ENCODE measurements at places on chromosomes 13 and 19.

GRCh38 chr19:49155005-49155819 is at the start of gene HRC:
HRC (minus strand) TSS chr19:49155396; CDS start chr19:49155237, 159 bp downstream.
- peaks cover 16% of the 10 kb centered on the region for H3K4me1 ChIP-seq
- no peak within 1 kb of the TSS for H3K4me3 ChIP-seq
- H3K27ac ChIP-seq: no peak within 1 kb of the TSS
- no peak for DNase-seq
- peaks cover 5% of the 10 kb centered on the region for H3K36me3 ChIP-seq

DNA sequence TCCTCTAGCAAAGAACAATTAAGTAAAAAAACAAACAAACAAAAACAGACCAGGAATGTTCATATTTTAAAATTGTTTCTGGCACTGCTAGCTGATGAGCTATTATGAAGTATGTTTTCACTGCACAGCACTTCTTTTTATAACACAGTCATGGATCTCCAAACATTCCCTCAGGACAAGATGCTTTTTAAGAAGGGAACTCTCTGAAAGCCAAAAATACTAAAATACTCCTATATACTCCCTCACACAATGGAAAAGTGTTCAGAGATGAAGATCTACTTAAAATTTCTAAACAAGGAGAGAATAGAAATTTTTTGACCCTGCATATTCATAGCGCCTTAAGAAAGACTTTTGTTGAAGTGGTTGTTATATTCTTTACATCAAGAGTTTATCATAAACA is 926.8 kb downstream of the DIAPH3 start:
- no peaks in the 10 kb centered on the region for H3K27me3 ChIP-seq
- H3K27ac ChIP-seq: no peak overlapping the region
- H3K4me1 ChIP-seq: no peaks in the 10 kb centered on the region
- H3K36me3 ChIP-seq: no peaks in the 10 kb centered on the region
- DNase-seq: no peak

- no peaks in the 10 kb centered on the region for H3K36me3 ChIP-seq
- no peak for DNase-seq
- H3K27me3 ChIP-seq: no peaks in the 10 kb centered on the region
- peak overlapping the region; percentile 84 for H3K27ac ChIP-seq
- H3K4me1 ChIP-seq: peaks cover 7% of the 10 kb centered on the region
Observed at GRCh38 chr13:102774214-102774568, 605 bp upstream of the TEX30 start.

DNA sequence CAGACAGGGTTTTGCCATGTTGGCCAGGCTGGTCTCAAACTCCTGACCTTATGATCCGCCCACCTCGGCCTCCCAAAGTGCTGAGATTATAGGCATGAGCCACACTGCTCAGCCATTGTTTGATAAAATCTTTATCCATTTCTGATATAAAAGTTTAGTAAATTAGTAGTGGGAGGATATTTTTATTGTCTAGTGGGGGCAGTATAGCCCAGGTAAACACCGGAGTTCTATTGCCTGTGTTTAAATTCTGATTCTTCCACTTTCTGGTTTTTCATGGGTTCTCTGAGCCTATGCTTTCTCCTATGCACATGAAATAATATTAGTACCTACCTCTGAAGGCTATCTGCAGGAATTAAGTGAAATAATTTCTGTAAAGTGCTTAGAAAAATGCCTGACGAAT is 20.1 kb upstream of the ARHGEF18 start:
- no peak for DNase-seq
- no peaks in the 10 kb centered on the region for H3K27me3 ChIP-seq
- no peak overlapping the region for H3K27ac ChIP-seq
- H3K4me3 ChIP-seq: no peak overlapping the region

- no peak overlapping the region for H3K4me3 ChIP-seq
- no peaks in the 10 kb centered on the region for H3K27me3 ChIP-seq
- no peak for DNase-seq
- H3K27ac ChIP-seq: peak overlapping the region; percentile 55
- H3K36me3 ChIP-seq: peaks cover 8% of the 10 kb centered on the region
- peaks cover 62% of the 10 kb centered on the region for H3K4me1 ChIP-seq
Observed at GRCh38 chr13:27149702-27150101, 21.9 kb downstream of the USP12 start.

- H3K27ac ChIP-seq: no peak overlapping the region
- DNase-seq: no peak
- no peaks in the 10 kb centered on the region for H3K4me1 ChIP-seq
- peaks cover 60% of the 10 kb centered on the region for H3K36me3 ChIP-seq
- H3K4me3 ChIP-seq: no peak overlapping the region
- no peaks in the 10 kb centered on the region for H3K27me3 ChIP-seq
Observed at GRCh38 chr13:42925626-42926025, 66.4 kb downstream of the EPSTI1 start.

GRCh38 chr19:6800991-6801484 is 28.5 kb downstream of the VAV1 start:
- H3K27me3 ChIP-seq: no peaks in the 10 kb centered on the region
- peaks cover 48% of the 10 kb centered on the region for H3K4me1 ChIP-seq
- DNase-seq: no peak
- H3K4me3 ChIP-seq: peak overlapping the region; percentile 85

- H3K4me1 ChIP-seq: no peaks in the 10 kb centered on the region
- H3K4me3 ChIP-seq: no peak overlapping the region
- DNase-seq: no peak
- H3K36me3 ChIP-seq: no peaks in the 10 kb centered on the region
- no peak overlapping the region for H3K27ac ChIP-seq
- H3K27me3 ChIP-seq: no peaks in the 10 kb centered on the region
Observed at GRCh38 chr13:34345258-34345965, 527.5 kb downstream of the RFC3 start.

DNA sequence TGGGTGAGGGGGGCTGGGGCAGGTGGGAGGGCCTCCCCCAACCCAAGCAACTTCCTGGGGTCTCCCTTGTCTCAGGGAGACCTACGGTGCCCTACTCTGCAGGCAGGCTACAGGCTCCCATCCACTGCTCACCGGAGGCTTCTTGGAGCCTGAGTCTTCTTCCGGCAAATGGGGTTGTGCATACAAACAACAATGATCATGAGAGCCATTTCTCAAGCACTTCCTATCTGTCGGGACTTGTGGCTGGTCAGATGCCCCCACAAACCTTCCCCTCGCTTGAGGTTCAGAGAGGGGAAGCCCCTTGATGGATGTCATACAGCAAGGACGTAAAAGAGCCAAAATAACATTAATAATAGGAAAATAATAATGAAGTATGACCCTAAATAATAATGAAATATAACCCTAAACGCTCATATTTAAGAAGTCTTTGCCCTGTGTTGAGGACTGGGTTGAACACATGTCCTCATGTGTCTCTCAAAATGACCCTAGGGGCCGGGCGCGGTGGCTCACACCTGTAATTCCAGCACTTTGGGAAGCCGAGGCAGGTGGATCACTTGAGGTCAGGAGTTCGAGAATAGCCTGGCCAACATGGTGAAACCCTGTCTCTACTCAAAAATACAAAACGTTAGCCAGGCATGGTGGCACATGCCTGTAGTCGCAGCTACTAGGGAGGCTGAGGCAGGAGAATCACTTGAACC is 727 bp downstream of the CD37 start:
- H3K27me3 ChIP-seq: no peaks in the 10 kb centered on the region
- no peak for DNase-seq
- peaks cover 41% of the 10 kb centered on the region for H3K36me3 ChIP-seq
- H3K27ac ChIP-seq: peak overlapping the region; percentile 98
- H3K4me3 ChIP-seq: peak overlapping the region; percentile 96

- H3K4me3 ChIP-seq: no peak overlapping the region
- no peak overlapping the region for H3K27ac ChIP-seq
- no peak for DNase-seq
- peaks cover 22% of the 10 kb centered on the region for H3K27me3 ChIP-seq
- peaks cover 6% of the 10 kb centered on the region for H3K36me3 ChIP-seq
Observed at GRCh38 chr19:3482507-3483225, 575 bp downstream of the SMIM44 start.

GRCh38 chr13:46131705-46132104 is 26.9 kb upstream of the CPB2 start:
- peaks cover 55% of the 10 kb centered on the region for H3K36me3 ChIP-seq
- no peak overlapping the region for H3K4me3 ChIP-seq
- no peaks in the 10 kb centered on the region for H3K27me3 ChIP-seq

GRCh38 chr13:113046883-113047244 is 58.7 kb upstream of the F7 start:
- peaks cover 2% of the 10 kb centered on the region for H3K36me3 ChIP-seq
- no peaks in the 10 kb centered on the region for H3K4me1 ChIP-seq
- H3K27ac ChIP-seq: no peak overlapping the region

DNA sequence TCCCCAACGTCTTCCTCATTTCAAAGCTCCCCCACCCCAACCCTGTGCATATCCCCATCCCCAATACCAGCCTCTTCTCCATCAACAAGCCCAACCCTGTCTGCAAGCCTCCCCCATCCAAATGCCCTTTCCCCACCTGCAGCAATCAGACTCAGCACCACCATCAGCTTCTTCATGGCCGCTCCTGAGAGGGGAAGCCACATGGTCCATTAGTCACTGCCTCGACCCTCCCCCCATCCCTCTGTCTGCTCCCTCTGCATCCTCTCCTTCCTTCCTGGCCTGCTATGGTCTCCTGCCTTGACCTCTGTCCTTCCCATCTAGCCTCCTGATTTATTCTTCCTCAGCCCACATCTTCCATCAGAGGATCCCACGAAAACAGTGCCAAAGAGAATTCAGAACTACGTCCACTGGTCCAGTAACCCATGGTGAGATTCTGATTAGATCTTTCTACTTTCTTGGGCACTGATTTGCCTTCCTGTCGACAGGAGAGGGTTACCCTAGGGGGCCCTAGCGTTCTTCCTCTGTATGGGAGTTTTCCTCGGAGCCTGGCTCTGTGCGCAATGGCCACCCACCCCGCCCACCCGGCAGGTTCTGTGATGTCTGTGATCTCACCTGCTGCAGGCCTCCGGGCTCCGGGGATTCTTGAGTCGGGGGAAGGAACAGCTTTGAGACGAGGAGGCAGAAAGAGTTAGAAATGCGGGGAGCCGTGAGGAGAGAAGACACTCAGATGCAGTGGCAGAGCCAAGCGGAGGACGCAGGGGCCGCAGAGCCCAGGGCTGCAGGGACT is 1.3 kb downstream of the KLK6 start:
- H3K4me3 ChIP-seq: no peak overlapping the region
- no peak for DNase-seq
- H3K27ac ChIP-seq: no peak overlapping the region
- H3K36me3 ChIP-seq: peaks cover 6% of the 10 kb centered on the region

DNA sequence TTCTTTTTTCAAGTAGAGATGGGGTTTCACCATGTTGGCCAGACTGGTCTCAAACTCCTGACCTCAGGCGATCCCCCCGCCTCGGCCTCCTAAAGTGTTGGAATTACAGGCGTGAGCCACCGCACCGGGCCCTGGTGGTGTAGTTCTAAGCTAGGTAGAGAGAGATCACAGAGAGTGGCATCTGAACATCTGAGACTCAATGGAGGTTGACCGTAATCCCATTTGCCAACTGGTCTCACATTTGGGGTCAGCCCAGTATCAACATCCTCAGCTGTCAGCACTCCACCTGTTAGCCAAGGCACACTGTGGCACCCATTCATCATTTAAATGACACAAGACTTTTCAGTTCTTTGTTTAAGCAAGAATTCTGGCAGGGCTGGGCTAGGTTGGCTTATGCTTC is 8.1 kb downstream of the SELENOW start:
- H3K4me3 ChIP-seq: no peak overlapping the region
- H3K27ac ChIP-seq: no peak overlapping the region
- H3K4me1 ChIP-seq: peaks cover 4% of the 10 kb centered on the region
- H3K36me3 ChIP-seq: peaks cover 12% of the 10 kb centered on the region

- peak overlapping the region; percentile 91 for H3K27ac ChIP-seq
- H3K4me3 ChIP-seq: peak overlapping the region; percentile 92
- no peak for DNase-seq
- H3K4me1 ChIP-seq: peaks cover 26% of the 10 kb centered on the region
Observed at GRCh38 chr19:56142087-56142787, 1.1 kb downstream of the ZNF444 start.

DNA sequence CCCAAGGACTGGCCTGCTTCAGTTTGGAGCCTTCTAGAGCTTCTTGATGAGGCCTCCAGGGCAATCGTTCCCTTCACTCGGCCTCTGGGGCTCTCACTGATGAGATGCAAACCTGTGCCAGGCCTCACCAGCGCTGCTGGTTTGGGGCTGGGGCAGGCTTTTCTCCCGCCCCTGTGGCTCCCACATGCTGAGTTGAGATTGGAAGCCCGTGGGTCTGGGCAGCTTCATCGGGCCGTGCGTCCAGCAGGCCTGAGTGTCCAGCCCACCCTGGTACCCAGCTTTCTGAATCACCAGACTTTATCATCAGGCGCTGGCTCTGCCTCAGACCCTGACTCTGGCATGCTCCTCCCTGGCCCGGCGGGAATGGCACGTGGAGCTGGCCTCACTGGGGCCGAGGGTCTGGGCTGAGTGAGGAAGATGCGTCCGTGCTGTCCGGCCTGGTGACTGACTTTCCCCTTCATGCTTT is 4.3 kb downstream of the CALM3 start:
- H3K4me3 ChIP-seq: no peak overlapping the region
- no peaks in the 10 kb centered on the region for H3K27me3 ChIP-seq
- H3K4me1 ChIP-seq: peaks cover 19% of the 10 kb centered on the region
- no peak for DNase-seq
- no peak overlapping the region for H3K27ac ChIP-seq

DNA sequence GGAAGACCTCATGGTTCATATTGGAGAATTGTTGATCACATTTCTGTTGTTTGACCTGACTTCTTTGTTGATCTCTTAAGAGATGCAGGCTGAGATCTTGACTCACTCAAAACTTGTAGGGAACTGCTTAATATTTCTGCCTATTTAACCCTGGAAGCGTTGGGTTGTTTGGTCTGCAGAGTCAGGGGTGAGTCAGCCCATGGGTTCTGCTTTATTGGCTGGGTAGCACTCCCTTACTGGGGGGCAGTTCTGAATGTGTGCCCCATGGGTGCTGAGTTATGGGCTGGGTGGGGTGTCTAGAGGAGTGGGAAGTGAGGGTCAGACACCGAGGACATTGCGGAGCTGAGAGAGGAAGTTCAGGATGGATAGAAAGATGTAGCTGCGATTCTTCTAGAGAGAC is 87.9 kb downstream of the LRCH1 start:
- no peaks in the 10 kb centered on the region for H3K27me3 ChIP-seq
- peaks cover 51% of the 10 kb centered on the region for H3K4me1 ChIP-seq
- H3K4me3 ChIP-seq: no peak overlapping the region
- no peak for DNase-seq
- H3K27ac ChIP-seq: peak overlapping the region; percentile 60

DNA sequence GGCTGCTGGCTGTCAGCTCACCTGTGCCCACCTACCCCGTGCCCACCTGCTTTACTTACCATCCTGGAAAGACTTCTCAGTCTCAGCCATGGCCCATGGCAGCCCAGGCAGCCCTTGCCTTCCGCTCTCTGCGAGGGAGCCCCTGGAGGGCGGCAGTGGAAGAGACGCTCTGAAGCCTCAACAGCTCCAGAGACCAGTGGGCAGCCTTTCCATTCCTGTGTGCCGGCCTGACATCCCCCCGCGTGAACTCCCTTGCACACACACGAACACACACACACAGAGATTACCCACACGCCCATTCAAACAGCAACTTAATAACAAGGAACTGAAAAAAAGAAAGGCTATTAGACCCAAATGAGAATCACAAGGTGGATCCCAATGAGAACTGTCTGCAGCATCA is 14.2 kb upstream of the RASA3 start:
- no peaks in the 10 kb centered on the region for H3K27me3 ChIP-seq
- H3K4me3 ChIP-seq: peak overlapping the region; percentile 12
- no peaks in the 10 kb centered on the region for H3K36me3 ChIP-seq
- no peak for DNase-seq

- no peak for DNase-seq
- no peak overlapping the region for H3K27ac ChIP-seq
- no peaks in the 10 kb centered on the region for H3K4me1 ChIP-seq
- no peak overlapping the region for H3K4me3 ChIP-seq
- no peaks in the 10 kb centered on the region for H3K36me3 ChIP-seq
Observed at GRCh38 chr13:71485913-71486312, 381.1 kb downstream of the DACH1 start.
